ENCODE measurements at places on chromosomes 4 and X.

GRCh38 chr4:169957785-169958184, 68.4 kb downstream of the MFAP3L start:
- DNase-seq = no peak

DNA sequence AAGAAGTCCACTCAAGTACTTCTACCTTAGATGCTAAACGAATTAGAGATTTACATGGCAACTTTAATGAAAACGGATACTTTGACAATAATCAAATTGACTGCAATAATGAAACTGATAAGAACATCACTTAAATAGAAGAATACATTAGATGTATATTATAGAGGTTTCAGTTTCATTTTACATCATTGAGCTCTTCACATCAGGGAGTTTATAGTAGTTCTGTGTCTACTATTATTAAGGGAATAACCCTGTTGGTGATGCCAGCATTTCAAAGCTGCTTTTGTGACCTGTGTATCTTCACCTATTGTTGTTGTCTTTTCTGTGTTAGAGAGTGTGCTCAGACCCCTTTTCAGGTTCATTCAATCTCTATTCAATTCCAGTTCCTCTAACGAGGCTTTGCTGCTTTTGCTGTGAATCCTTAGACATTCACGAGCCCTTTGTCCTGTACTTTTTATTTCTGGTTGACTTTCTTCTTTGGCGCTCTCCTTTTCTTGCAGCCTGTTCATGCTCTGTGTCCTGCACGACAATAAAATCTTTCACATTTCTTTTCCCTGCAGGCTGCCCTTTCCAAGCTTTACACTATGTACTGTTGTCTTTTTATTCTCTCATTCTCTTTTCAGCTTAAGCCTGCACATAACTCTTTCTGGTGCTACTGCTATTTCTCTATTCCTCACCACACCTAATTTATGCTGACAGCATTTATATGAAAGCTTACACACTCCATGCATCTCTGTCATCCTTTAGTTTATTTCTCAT, 232.1 kb downstream of the CPE start:
- no peak for DNase-seq

DNA sequence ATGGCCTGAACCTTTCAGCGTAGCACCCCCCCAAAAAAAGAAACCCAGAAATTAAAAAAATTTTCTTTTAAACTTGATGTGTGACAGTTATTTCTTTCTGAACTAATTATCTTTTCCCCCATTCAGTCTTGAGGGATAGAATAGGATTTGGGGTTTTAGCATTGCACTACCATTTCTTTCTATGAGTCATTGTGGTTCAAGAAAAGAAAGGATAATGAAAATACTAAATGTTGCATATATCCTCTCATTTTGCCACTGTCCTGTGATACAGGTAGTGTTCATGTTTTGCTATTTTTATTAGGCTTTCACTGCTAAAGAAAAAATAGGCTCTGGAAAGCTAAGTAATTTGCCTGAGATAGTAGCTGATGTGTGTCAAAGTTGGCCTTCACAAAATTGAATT, 39.4 kb upstream of the DCK start:
- DNase-seq = no peak

- DNase-seq = no peak
Observed at GRCh38 chrX:11381464-11381863, 88.3 kb downstream of the AMELX start.

- DNase-seq = no peak
Observed at GRCh38 chr4:56323327-56323726, 64.0 kb downstream of the AASDH start.

DNA sequence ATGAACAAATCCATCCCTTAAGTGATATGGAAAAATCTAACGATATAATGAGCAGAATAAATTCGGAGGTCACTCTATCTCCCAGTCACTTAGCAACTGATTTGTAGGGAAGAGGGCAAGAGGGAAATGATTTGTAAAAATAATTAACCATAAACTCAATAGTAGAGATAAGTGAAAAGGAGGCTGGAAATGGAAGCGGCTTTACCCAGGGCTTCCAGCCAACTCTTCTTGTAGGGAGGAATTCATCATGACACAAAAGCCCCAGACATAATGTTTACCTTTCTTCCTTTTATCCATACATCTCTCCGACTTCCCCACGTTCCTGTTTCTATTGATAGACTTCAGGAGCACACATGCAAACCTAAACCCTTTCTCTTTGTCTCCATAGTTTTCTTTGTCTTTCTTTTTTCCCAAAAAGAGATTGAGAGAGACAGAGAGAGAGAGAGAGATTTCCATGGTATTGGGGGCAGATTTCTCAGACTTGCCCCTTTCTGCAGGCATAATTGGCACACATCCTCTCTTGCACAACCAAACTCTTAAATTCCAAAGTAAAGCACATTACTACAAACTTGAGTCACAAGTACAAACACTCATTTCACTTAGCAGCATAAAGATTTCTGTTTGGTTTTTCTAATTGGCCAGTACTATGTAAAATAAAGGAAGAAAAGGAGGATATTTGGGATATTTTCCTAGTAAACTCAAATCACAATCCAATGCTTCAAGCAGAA, 140.9 kb downstream of the MAPK10 start:
- DNase-seq = no peak

DNA sequence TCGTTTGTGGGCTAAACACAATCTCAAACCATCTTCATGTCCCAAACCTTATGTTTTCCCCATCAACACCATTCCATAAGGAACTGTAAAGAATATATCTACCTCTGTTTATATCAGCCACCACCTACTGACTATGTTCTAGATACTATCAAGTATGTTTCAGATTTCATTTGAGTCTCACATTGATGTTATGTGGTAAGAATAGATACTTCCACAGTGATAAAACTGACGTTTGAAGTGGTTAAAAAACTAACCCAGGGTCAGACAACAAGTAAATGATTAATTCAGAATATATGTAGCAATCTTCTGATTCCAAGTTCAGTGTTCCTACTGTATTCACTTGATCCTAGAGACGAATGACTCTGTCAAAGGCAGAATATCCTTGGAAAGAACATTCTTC, 156.8 kb upstream of the RASGEF1B start:
- no peak for DNase-seq

DNA sequence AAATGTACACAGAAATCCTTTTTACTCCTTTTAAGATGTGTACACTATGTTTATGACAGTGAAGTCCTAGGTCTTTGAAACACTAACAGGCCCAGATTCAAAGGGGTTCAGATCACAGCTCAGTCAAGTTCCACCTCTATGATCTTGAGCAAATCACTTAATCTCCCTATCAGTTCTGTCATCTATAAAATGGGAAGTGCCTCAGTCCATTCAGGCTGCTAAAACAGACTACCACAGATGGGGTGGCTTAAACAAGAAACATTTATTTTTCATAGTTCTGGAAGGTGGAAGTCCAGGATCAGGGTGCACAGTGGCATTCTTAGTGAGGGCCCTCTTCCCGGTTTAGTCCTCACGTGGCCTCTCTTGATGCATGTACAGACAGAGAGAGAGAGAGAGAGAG, 117.1 kb downstream of the CORIN start:
- DNase-seq = no peak

- DNase-seq = peak; percentile 11
Observed at GRCh38 chr4:85127653-85128052, 161.2 kb upstream of the WDFY3 start.

GRCh38 chr4:162830899-162831298, 335.8 kb downstream of the NAF1 start:
- no peak for DNase-seq

- no peak for DNase-seq
Observed at GRCh38 chr4:46032056-46032455, 91.8 kb downstream of the GABRG1 start.

- DNase-seq = no peak
Observed at GRCh38 chr4:56345458-56345857, 41.8 kb downstream of the AASDH start.

DNA sequence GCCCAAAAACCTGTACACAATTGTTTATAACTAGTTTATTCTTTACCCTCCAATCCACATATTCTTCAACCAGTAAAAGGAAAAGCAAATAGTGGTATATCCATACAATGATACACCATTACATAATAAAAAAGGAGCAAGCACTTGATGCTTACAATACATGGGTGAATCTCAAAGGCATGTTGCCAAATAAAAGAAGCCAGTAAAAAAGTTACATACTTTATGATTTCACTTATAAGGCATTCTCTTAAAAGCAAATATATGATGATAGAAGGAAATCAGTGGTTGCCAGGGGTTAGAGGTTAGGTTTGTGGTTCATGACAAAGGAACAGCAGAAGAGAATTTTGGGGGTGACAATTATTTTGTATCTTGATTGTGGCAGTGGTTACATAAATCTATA, 896.1 kb upstream of the LCORL start:
- no peak for DNase-seq

DNA sequence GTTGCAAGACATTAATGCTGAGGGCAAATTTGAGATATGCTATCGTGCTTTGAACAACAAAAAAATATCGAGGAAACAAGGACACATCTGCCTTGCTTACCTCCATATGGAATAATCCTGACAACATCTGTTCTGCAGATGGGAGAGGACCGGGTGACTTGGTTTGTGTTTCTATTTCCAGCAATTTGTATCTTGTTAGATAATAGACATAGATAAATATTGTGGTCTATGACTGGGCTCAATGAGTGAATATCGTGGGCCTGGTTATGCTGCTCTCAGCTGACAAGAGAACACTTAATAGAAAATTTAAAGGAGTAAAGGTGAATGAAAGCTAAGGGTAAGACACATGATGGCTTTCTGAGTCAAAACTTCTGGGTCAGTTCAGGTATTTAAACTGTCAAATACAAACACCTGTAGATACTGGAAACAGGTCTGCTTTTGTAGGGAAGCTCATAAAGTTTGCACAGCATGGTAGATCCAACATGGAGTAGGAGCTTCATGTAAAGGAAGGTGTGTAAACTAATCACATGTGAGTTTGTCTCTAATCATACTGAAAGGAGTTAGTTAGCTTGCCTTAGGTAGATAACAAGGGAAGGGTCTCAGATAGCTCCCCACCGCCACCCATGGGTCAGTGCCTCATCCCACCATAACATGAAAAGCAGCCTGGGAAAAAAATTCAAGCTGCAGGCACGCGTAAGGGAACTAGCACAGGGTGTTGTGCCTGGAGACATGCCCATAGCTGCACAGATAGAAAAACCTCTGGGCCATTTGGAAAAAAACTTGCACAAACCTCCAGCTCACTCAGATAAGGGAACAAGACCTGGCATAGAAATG, 904.1 kb upstream of the EPHA5 start:
- no peak for DNase-seq

GRCh38 chr4:5815641-5816040, 77.2 kb downstream of the CRMP1 start:
- DNase-seq = no peak

GRCh38 chrX:115650916-115651315, 89.9 kb downstream of the PLS3 start:
- DNase-seq = no peak

DNA sequence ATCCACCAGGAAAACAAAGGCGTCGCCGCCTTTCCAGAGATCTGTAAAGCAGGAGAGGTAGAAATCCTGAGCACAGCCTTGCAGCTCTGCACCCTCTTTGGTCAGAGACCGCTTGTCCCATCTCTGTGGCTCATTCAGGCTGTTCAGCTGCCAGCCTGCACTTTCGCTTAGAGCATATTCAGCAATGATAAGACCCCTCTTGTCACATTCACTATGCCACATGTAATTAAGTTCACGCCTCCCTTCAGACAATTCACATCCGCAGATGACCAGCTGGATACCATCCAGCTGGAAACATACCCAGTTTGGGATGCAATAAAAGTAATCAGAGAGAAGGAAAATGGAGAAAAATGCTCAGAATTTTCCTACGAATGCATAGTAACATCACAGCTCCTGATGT, 335.4 kb downstream of the UNC5C start:
- DNase-seq = no peak

DNA sequence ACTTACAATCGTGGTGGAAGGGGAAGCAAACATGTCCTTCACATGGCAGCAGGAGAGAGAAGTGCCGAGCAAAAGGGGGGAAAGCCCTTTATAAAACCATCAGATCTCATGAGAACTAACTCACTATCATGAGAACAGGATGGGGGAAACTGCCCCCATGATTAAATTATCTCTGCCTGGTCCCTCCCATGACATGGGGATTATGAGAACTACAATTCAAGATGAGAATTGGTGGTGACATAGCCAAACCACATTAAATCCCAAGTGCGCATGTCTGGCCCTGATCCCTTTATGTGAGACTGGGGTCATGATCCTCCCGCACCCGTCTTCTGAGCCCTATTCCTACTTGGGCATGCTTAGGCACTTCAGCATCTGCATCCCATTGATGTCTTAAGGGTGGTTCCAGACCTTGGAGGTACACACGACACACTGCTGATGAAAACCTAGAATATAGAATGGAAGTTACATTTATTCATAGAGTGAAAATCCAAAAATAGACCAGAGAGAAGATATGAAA, 116.0 kb downstream of the PTTG2 start:
- DNase-seq = no peak

DNA sequence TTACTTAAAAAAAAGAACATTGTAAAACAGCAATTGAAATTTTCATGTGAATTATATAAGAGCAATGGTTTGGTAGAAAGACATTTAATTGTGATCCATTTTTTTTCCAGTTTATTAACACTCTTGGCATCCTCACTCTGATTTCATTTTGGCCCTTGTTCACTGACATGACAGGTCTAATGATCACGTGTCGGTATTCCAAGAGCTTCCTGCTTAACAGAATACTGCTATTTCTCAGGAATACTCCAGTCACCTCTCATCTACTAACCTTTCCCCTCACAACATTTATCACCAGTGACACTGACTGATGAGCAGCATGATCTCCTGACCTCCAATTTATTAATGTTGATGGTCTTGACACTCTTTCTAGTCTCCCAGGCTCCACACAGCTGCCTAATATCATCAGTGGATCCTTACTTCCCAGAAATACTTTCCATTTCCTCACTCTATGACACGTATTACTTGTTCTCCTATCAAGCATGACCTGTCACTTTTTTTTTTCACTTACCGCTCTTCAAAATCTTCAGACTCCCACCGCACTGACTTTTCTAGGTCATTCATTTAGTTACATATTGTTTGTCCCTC, 847.8 kb upstream of the SLIT2 start:
- DNase-seq = no peak

DNA sequence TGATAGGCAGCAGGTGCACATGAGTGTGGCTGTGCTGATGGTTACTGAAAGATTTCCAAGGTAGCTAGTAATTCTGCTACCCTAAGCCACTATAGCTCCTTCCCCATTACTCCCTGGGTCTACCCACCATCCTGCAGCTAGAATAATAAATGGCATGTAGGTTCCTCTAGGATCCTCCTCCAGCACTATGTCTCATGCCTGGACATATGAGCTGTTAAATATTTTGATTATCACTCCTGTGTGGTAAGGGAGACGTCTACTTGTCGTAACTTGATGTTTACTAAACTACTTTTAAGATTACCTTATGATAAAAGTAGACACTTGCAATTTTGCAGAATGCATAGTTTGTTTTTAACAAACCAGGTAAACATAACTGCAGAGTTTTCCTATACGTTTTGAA, 35.5 kb downstream of the TET2 start:
- no peak for DNase-seq

DNA sequence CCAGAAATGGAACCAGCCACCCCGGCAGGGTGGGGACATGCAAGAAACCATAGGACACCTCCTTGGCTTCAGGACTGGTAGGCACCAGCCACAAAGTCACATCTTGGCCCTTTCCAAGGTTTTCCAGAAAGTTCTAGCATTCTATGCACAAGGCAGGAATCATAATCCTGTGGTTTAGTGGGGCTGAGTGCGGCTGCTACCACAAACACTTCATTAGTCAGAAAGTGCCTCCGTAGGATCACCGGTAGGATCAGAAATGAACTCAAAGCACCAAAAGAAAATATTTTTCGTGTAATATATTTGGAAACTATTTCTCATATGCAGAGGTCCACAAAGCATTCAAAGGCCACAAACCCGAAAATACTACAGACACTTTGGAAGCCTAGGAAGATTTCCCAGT, 191.7 kb downstream of the PTTG2 start:
- DNase-seq = no peak
